ENCODE measurements at places on chromosomes 5 and 9.

- DNase-seq = no peak
Measured at GRCh38 chr9:95429948-95430620, 86.7 kb downstream of the PTCH1 start.

GRCh38 chr9:136943291-136944211, 987 bp downstream of the FBXW5 start:
- no peak for DNase-seq

DNA sequence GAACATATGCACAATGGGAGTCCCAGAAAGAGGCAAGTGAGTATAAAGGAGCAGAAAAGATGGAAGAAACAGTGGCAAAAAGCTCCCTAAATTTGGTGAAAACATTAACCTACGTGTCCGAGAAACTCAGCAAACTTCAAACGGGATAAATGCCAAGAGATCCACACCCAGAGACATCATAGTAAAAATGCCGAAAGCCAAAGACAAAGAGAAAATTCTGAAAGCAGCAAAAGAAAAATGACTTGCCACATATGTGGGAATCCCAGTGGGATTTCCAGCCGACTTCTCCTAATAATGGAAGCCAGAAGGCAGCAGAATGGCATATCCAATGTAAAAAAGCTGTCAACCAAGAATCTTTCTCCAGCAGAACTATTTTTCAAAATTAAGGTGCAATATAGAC, 101.2 kb downstream of the ADAMTS2 start:
- no peak for DNase-seq

GRCh38 chr9:107541523-107541922, 52.0 kb upstream of the KLF4 start:
- no peak for DNase-seq

DNA sequence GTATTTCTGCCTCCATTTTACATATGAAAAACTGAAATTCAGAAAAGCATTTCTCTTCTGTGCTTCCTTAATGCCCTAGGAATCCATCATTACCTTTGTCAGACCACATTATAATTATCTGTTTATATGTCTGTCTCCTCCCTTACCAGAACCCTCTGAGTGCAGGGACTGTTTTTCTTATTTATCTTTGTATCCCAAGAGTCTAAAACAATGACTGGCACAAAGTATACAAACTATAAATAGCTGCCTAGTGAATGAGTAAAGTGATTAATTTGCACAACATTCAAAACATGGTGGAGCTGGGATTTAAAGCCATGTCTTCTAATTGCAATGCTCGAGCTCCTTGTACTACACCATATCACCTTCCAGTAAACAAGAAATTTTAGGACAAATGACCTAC, 49.3 kb upstream of the HK3 start:
- no peak for DNase-seq

GRCh38 chr5:151628112-151628823, 37.1 kb upstream of the FAT2 start:
- DNase-seq = no peak

DNA sequence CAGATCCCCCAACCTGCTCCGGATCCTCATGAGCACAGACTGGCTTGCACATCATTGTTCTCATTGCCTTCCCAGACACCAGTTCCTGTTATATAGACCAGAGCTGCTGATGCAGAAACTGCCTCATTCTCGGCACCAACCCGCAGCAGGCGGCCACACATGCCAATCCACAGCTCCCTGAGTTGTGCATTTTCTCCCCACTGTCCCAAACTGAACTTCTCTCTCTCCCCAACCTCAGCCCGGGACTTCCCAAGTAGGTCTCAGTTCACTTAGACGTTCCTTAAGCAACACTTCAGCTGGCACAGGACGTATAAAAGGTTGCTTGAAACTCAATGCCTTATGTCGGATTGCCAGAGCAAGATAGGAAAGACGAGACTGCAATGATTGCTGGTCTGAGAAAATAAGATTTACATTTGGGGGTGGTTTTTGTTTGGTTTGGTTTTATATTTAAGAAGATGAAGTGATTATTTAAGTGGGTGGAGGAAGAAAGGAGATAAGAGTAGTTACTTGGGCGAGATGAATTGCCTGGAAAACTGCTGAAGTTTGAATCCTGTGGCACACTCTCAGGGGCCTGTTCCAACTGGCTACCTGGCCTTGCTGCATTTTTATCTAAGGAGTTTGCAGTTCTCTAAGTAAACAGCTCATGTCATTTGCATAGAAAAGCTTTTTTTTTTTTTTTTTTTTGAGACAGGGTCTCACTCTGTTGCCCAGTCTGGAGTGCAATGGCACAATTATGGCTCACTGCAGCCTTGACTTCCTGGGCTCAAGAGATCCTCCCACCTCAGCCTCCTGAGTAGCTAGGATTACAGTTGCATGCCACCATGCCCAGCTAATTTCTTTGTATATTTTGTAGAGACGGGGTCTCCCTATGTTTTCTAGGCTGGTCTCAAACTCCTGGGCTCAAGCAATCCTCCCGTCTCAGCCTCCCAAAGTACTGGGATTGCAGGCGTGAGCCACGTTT, 155.4 kb downstream of the GOLPH3 start:
- no peak for DNase-seq

DNA sequence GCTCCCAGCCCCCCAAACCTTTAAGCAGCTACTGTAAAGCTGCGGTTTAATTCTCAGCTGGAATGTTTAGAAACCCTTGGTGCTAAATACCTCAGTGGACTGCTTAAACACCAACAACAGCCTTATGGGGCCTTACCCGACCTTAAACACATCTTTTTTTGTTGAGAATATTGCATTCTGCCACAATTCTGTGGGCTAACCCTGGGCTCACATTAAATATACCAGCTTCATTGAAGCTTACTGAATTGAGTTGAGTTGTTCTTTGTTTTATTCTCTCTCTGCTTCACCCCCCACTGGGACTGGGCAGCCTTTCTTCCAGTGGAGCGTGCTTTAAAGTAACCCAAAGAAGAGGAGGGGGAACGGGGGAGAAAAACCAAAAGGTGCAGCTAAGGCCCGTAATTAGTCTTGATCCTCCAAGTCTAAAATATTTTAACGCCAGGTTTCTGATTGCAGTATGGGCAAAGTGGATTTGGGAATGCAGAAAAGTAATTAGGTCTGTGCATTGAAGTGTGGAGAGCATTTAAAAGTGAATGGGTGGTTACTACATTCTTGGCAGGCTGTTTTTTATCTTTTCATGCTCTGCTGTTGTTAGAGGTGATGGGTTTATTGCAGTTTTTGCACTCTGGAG, 281.2 kb downstream of the NR2F1-AS1 start:
- peak; percentile 11 for DNase-seq

GRCh38 chr9:87498046-87498810, 561 bp downstream of the DAPK1 start:
- DNase-seq = peak; percentile 60

DNA sequence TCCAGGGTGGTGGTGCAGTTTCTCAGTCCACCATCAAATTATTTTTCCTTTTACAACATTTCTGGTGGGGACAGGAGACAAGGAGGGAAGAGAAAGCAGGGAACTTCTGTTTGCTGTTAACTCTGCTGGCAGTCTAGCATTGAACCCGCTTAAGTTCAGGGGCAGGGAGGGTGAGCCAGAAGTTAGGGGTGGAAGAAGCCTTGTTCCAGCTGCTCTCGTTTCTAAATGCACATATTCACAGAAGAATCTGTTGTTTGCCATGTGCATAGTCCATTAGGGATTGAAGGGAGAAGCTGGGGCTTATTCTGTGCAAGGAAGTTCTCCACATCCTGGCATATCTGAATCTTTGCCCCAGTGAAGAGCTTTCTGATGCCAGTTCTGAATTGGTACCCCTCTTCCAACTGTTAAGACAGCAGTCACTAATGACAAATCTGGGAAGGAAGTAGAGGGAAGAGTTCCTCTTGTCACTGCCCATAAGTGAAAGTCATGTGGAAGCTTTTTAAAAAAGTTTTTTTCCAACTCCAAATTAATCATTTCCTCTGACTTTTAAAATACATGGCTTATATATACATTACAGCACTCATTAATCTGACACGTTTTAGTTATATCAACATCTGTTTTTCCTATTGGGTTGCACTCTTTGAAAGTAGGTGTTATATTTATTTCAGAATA, 32.6 kb upstream of the ACOT12 start:
- no peak for DNase-seq

GRCh38 chr5:83889971-83890745, 169.5 kb upstream of the HAPLN1 start:
- no peak for DNase-seq

DNA sequence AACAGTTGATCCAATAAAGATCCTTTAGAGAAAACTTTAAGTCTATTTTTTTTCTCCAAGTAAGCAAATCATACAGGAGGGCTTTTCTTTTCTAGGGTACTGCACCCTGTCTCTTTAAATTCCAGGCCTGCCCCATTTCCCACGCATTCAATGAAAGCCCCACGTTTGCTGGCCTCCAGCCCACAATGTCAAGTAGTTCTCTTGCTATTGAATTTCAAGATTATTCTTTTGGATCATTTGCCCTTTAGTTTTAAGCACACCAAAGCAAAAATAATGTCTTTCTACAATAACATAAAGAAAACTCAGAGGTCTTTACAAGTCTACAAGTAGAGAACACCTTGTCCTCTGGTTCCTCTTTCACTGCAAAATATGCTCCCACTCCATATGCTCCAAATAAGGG, 15.6 kb downstream of the MLLT3 start:
- no peak for DNase-seq

- DNase-seq = no peak
Measured at GRCh38 chr9:136185066-136185465, 19.9 kb downstream of the LHX3 start.

DNA sequence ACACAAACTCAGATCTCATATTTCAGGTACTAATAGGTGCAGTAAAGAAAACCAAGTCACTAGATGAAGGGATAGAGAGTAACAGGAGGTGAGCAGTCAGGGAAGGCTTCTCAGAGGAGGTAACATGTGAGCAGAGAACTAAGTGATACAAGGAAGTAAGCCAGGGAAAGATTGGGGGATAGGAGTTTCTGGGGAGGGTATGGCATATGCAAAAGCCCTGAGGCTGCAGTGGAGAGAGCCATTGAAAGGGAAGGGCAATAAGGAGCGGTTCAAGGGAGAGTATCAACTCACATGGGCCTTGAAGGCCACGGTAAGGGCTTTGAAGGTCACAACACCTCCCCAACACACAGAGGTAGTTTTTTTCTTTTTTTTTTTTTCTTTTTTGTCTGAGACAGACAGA, 6.9 kb downstream of the OLFML2A start:
- DNase-seq = no peak

GRCh38 chr5:159440968-159441367, 110.7 kb upstream of the IL12B start:
- DNase-seq = no peak

- DNase-seq = peak; percentile 36
Measured at GRCh38 chr5:2192496-2192895, 309.8 kb upstream of the IRX4 start.

- peak; percentile 59 for DNase-seq
Measured at GRCh38 chr5:52657247-52657645, 130.5 kb upstream of the ITGA1 start.

DNA sequence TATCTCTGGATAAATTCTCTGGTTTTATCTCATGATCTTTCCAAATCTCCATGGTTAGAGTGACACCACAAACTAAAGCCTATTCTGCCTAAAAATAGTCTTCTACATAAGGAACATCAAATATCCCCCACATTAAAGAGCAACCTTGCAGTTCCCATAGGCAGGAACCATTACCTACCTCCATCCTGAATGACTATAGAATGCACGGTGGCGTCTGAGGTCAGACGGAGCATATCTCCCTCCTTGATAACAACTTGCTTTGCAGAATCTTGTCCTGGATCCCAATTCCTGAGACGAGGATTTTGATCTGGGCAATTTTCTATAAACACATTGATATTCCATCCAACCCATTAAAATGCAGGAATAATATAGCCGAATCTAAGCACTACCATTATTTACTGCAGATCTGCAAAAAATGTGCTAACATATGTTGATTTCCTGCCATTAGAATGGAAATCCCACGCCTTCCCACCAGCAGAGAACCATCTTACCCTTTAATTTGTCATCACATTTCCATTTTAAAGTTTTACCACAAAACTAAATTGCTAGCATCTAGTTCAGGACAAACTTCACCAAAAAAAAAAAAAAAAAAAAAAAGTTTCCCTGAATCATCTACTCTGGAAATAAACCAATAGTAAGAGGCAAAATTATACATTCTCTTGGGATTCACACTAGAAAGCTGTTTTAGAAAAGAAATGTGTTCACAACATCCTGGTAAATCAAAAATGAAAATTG, 22.1 kb downstream of the CEMIP2 start:
- no peak for DNase-seq

DNA sequence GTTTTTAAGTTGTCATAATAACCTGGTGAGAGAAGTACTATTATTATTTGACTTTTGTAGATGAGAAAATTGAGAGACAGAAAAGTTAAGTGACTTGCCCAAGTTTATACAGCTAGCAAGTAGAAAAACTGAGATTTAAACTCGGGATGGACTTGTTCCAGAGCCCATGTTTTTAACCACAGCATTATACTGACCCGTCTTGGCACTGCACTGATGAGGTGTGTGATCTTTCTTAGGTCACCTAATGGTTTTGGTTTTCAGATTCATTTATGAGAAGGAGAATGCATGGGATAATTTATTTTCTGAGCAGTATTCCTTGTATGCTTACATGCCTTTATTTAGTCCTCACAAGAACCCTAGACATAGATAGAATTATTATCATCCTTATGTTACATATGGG, 201.8 kb upstream of the CDKN2B start:
- no peak for DNase-seq

DNA sequence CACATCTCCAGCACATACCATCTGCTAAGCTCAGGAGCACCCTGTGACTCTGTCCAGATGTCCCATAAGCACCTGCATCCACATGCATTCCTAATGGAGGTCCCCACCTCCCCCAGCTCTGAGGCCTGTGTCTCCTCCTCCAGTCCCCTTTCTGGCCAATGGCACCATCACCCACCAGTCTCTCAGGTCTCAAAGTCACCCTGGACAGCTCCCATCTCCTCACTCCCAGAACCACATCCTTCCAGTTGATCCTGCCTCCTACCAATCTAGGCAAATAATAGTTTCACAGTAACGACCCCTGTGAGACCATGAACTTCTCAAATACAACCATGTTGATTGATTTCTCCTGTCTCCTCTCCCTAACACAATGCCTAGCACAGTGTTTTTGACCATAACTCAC, 40.1 kb downstream of the GGTA1 start:
- DNase-seq = no peak

DNA sequence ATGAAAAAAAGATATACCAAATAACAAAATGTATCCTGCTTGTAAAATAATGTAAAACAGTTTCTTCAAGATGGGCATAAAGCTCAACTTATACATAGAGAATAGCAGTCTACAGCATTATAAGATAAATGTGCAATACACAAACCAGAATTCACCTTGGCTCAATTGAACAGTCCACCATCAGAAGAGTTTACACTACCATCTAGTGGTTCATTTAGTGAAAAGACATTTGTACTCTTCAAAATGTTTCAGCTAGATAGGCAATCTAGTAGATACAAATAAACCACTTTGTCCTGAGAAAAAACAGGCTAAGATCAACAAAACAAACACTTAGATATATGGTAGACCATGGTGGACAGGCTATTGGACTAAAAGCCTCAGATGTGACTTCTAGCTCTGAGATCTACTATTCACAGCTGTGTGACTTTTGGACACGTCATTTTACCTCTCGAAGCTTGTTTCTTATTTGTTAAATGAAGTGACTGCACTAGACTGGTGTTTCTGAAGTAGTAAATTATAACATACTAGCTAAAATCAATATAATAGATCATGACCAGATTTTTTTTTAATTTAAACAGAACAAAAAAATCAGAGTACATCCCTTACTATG, 22.1 kb upstream of the TPD52L3 start:
- DNase-seq = peak; percentile 68

Data from NCI-H1092 treated with DMSO at 0.1 percent for 48 hours (cell line).